Gastrocnemius medialis (tissue), 4 donors: ENCODE measurements at places on chromosomes 2 and 18. TPM values are rescaled to one million over a fixed set of nuclear protein-coding genes. Genes with fewer than 3 reads are reported as not detected.

GRCh38 chr2:15718103-15718943, 126.7 kb downstream of the DDX1 start:
- DNase-seq, result no peak

- no peak for DNase-seq
Measured at GRCh38 chr2:56693501-56693900, 509.7 kb downstream of the CCDC85A start.

Gene RAD51AP2
- not detected for total RNA-seq

Gene RNF181
- total RNA-seq, result 207 TPM

- no peak for DNase-seq
Measured at GRCh38 chr2:72931280-72931910, 14.1 kb downstream of the EMX1 start.

GRCh38 chr2:188272121-188272520, 19.6 kb upstream of the GULP1 start:
- no peak for DNase-seq

DNA sequence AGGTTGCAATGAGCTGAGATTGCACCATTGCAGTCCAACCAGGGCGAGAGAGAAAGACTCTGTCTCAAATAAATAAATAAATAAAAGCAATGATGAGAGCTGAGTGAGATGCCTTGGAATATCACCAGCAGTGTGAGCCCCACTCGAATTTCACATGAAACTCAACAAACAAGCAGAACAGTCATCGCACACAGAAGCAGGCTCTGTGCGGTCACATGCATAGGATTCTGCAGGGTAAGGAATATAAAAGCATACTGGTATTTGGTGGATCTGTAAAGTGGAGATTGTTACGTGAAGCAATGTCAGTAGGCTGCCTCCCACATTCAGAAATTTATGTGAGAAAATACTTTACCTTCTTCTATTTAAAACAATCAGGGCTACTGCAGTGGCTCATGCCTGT, 18.0 kb upstream of the AP1S3 start:
- DNase-seq, result no peak

- no peak for DNase-seq
Measured at GRCh38 chr2:71216501-71216900, 10.4 kb downstream of the PAIP2B start.

DNA sequence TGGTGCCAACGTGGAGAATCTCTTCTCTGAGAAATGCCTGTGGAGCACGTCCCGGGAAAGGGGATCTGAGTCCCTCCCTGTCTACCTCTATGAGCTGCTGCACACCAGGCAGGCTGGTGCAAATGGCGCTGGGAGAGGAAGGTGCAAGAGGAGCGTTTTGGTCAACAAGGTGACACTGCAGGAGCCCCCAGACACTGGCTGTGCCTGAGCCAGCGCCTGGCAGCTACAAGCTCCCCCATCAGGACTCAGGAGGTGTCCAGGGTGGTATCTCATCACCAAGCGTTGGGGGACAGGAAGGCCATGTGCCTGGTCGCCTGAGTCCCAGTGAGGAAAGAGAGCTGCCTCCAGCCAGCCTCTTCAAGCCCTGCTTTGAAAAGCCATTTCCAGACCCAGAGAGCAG, 173.4 kb downstream of the TNS1 start:
- DNase-seq, result no peak

- no peak for DNase-seq
Measured at GRCh38 chr18:28183418-28184078, 6.6 kb upstream of the CDH2 start.

- no peak for DNase-seq
Measured at GRCh38 chr2:104476075-104476474, 377.8 kb upstream of the POU3F3 start.
